Stomach (tissue), 19 donors: ENCODE measurements at places on chromosomes 7 and 10.
A peak's percentile ranks its signal among the peaks of the same experiment; 100 is the strongest.

DNA sequence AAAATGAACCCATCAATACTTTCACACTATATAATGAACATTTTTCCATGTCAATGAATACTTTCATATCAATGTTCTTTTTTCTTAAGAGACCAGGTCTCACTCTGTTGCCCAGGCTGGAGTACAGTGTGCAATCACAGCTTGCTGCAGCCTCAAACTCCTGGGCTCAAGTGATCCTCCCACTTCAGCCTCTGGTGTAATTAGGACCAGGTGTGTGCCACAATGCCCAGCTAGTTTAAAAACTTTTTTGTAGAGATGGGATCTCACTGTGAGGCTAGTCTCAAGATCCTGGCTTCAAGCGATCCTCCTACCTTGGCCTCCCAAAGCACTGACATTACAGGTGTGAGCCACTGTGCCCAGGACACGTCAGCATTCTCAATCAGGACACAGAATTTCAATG, 85.2 kb downstream of the SH3PXD2A start:
- peaks cover 34% of the 10 kb centered on the region for H3K4me1 ChIP-seq
- no peak overlapping the region for H3K4me3 ChIP-seq
- no peak overlapping the region for H3K27ac ChIP-seq

DNA sequence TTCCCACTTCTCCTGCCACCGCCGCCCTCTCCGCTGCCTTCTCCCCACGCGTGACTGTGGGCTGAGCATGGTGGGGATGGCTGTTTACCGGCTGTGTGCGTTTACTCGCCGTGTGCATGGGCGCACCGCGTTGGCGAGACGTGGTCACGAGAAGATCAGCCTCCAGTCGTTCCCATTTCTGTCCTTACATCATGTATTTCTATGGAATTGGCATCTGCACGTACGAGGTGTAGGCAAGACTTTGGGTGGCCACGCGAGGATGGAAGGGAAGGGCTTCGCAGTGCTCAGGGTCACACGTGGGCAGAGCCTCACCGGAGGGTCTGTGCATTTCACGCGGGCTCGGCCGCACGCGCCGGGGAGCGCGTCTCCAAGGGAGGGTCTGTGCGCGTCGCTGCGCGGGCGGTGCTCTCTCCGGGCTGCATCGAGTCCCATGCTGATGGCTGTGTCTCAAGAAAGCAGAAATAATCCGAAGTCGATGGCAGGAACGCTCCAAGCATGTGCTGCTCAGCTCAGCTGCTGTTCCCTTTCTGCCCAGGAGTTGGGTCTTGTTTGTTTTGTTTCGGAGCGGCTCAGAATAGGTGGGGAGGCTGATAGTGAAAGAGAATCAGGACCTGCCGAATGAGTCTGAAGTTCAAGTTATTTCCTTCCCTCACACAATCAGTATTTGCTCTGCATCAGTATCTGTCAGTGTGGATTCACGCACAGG, 973 bp downstream of the CAMK1D start:
- H3K36me3 ChIP-seq: no peaks in the 10 kb centered on the region
- H3K27ac ChIP-seq: peak overlapping the region; percentile 47

DNA sequence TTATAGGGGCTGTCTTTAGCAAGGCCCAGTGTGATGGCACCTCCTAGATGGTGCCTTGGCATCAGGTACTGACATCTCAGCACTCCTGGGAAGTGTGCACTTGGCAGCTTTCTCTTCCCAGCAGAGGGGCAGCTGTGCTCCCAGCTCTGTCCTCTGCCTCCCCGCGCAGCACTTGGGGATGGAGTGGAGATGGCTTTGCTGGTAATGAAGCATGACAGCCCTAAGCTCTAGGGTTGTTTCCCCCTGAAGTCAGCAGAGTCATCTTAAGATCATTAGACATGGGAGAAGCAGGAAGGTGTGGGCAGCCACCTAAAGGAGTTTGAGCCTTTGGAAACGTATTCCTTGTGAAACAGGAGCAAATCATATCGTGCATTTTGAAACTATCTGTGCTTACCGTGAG, 46.7 kb downstream of the HTRA1 start:
- H3K4me1 ChIP-seq: no peaks in the 10 kb centered on the region
- H3K27me3 ChIP-seq: no peaks in the 10 kb centered on the region
- no peak overlapping the region for H3K4me3 ChIP-seq
- no peaks in the 10 kb centered on the region for H3K36me3 ChIP-seq

GRCh38 chr7:130423501-130424037, 17.2 kb downstream of the CEP41 start:
- no peaks in the 10 kb centered on the region for H3K4me1 ChIP-seq
- DNase-seq: no peak
- peaks cover 4% of the 10 kb centered on the region for H3K36me3 ChIP-seq
- no peak overlapping the region for H3K4me3 ChIP-seq
- H3K27me3 ChIP-seq: no peaks in the 10 kb centered on the region
- H3K27ac ChIP-seq: no peak overlapping the region

DNA sequence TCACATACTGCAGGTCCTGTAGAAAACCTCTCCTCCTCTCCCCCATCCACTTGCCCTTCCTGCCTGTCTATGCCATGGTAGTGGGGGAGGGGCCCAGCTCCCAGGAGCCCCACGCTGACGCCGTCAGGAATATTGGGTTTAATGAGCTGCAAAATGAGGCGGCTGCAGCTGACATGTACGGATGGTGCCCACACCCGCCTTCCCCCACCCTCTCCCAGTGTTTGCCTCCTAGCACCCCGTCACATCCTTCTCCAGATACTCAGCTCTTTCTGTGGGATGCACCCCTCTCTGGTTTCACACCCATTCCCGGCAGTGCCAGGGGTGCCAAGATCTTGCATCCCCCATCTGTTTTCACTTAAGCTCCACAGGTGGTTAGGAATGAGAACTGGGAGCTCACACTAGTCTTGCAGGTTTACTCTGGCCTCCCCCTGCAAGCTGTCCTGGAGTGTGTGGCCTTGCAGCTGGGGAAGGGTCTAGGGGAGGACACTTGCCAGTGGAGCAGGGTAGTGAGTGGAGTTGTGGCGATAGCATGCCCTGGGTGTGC, 26.1 kb downstream of the GBX1 start:
- H3K4me3 ChIP-seq: no peak overlapping the region
- H3K36me3 ChIP-seq: peaks cover 21% of the 10 kb centered on the region
- H3K27ac ChIP-seq: no peak overlapping the region
- no peaks in the 10 kb centered on the region for H3K27me3 ChIP-seq
- H3K4me1 ChIP-seq: no peaks in the 10 kb centered on the region

DNA sequence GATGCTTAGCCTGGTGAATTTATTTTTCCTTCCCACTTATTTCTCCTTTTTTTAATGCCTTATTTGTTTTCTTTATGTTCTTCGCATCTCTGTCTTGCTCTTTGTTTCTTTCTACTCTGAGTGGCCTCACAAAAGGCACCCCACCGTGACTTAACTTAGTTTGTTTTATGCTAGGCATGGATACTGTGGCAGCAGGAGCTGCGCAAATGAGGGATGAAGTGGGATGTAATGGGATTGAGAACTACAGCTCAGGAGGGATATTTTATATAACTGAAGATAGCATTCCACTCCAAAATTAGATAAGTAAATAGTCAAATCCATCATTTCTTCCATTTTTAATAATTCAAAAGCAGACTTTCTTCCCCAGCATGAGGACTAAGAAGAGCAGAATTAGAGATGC, 1.7 kb upstream of the CACNA2D1 start:
- peaks cover 14% of the 10 kb centered on the region for H3K27me3 ChIP-seq
- H3K27ac ChIP-seq: no peak overlapping the region
- no peaks in the 10 kb centered on the region for H3K36me3 ChIP-seq
- no peak for DNase-seq
- no peak overlapping the region for H3K4me3 ChIP-seq

DNA sequence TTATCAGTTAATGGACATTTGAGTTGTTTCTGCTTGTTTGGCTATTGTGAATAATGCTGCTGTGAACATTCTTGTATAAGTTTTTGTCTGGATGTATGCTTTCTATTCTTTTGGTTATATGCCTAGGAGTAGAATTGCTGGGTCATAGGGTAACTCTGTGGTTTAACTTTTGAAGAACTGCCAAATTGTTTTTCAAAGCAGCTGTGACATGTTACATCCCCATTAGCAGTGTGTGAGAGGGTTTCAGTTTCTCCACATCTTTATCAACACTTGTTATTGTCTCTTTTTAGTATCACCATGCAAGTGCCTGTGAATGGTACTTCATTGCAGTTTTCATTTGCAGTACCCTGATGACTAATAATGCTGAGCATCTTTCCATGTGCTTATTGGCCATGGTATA, 2.1 kb upstream of the NDUFB8 start:
- H3K4me1 ChIP-seq: peaks cover 32% of the 10 kb centered on the region
- peaks cover 9% of the 10 kb centered on the region for H3K36me3 ChIP-seq
- H3K27ac ChIP-seq: no peak overlapping the region
- no peak for DNase-seq

- no peaks in the 10 kb centered on the region for H3K36me3 ChIP-seq
- no peak overlapping the region for H3K27ac ChIP-seq
These were observed 23.0 kb upstream of the IGFBP3 start for GRCh38 chr7:45944058-45944457.

DNA sequence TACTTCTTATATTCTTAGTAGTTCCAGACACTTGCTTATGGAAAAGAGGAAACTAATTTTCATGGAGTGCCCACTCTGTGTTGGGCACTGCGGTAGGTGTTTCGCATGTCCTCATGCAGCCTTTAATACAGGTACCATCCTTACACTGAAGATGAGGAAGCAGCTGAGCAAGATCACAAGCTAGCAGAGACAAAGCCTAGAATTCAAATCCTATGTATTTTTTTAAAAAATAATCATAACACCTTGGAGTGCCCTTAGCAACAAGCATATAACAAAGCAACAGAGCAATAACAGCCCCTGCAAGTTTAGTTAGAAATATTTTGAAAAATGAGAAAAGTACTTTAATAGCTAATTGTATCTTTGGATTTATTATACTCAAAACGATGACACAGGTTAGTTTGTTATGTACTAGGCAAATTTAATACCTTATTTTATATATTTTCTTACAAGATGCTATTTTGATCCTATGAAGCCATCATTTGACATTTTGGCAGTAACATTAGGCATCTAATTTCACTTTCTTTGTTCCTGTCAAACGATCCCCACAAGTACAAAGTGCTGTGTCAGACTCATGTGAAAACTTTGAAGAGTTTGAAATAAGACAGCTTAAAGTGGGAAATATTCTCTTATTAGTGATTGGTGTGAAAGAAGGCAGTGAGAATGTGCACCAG, 245.8 kb downstream of the CDK14 start:
- no peaks in the 10 kb centered on the region for H3K27me3 ChIP-seq
- no peaks in the 10 kb centered on the region for H3K36me3 ChIP-seq
- H3K4me3 ChIP-seq: no peak overlapping the region
- no peak for DNase-seq

- H3K4me1 ChIP-seq: peaks cover 5% of the 10 kb centered on the region
- H3K27me3 ChIP-seq: no peaks in the 10 kb centered on the region
- no peak for DNase-seq
- no peak overlapping the region for H3K27ac ChIP-seq
- no peak overlapping the region for H3K4me3 ChIP-seq
- H3K36me3 ChIP-seq: no peaks in the 10 kb centered on the region
These were observed 5.5 kb upstream of the LRGUK start for GRCh38 chr7:134121632-134122139.

DNA sequence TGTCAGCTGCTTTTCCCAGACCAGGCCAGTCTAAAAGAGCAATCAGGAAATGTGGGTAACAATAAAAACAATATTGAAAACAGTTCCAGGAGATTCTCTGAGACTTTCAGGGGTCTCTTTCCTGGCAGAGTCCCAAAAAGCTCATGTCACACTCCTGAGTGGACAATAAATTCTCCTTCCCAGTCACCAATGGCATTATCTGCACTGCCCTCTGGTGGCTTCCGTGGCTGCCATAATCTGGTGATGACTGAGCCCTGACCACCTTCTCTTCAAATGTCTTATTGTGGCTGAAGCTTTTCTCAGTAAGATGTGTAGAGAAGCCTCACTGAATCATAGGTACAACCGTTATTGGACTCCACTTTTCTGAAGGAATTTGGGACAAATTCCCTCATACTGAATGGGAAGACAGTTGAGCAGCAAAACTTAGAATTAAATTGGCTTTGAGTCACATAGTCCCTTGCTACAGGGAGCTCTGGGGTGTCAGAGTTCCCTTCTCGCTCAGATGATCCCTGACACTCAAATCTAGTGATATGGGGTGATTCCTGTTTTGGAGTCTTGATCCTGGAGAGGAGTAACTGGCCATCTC, 24.4 kb upstream of the ASAH2 start:
- no peaks in the 10 kb centered on the region for H3K27me3 ChIP-seq
- H3K4me3 ChIP-seq: no peak overlapping the region
- H3K36me3 ChIP-seq: no peaks in the 10 kb centered on the region
- DNase-seq: peak; percentile 63
- no peak overlapping the region for H3K27ac ChIP-seq

DNA sequence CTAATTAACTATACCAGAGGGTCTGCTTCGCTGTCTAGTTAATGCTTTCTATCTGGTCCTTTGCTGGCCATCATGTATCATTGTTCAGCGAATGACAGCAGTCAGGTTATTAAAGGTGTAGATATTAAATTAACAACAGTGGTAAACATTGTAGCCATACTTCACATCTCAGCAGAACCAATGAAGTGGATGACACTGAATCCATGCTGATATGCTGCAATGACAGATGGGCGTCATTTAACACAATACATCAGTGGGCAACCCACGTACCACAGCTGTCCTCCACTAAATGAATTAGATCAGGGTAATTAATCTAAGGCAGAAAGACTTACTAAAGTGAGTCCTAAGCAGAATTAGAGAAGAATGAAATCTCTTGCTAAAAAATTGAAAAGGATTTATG, 767.2 kb downstream of the NXPH1 start:
- no peaks in the 10 kb centered on the region for H3K27me3 ChIP-seq
- DNase-seq: peak; percentile 2
- no peaks in the 10 kb centered on the region for H3K4me1 ChIP-seq
- no peaks in the 10 kb centered on the region for H3K36me3 ChIP-seq

DNA sequence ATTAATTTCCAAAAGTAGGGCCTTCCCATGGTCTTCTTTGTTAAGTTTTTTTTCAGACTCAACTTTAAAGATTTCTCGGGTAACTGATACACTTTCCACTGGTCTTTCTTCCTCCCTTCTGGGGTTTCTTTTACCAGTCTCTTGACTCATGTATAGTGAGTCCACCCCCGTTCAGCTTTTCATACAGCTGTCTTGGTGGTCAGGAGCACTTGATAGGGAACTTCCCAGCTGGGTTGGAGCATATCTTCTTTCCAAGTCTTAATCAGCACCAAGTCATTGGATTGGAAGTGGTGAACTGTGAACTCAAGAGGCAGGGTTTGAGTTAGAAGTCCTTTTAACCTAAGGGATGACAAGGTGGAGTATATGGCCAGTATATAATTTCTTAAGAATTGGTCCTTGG, 29.2 kb upstream of the ELOVL3 start:
- H3K4me3 ChIP-seq: no peak overlapping the region
- no peak overlapping the region for H3K27ac ChIP-seq
- H3K4me1 ChIP-seq: no peaks in the 10 kb centered on the region
- DNase-seq: no peak
- H3K36me3 ChIP-seq: no peaks in the 10 kb centered on the region
- H3K27me3 ChIP-seq: no peaks in the 10 kb centered on the region

- H3K4me1 ChIP-seq: peaks cover 34% of the 10 kb centered on the region
- no peak overlapping the region for H3K27ac ChIP-seq
- no peaks in the 10 kb centered on the region for H3K27me3 ChIP-seq
- H3K4me3 ChIP-seq: no peak overlapping the region
These were observed 98.6 kb downstream of the NKX6-2 start for GRCh38 chr10:132687181-132687892.
